ENCODE measurements at places on chromosomes 7 and 10. TPM values are rescaled to one million over a fixed set of nuclear protein-coding genes. Genes with fewer than 3 reads are reported as not detected.
A peak's percentile ranks its signal among the peaks of the same experiment; 100 is the strongest.

- no peak for DNase-seq
Measured at GRCh38 chr7:30814700-30815387, 43.6 kb downstream of the MINDY4 start.

DNA sequence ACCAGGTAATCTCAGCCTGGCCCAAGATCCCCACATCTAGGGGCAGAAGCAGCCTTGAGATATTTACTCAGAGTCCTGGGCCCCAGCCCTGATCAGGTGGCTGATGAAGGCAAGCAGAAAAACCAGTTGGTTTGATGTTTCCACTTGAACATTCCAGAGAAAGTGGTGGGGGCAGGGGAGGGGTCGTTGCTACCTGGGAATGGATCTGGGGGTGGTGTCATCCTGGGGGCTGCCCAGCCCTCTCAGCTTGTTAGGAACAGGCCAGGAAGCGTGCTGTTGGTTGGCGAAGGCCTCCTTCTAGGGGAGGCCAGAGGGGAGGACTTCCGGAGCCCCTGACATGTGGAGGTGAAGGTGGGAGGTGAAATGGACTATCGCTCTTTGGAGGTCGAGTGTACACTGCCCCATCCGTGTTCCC lies 3.7 kb upstream of the ABHD11 start:
- DNase-seq, result peak; percentile 64

GRCh38 chr10:1404323-1405260 lies 332.7 kb downstream of the ADARB2 start:
- no peak for DNase-seq

DNA sequence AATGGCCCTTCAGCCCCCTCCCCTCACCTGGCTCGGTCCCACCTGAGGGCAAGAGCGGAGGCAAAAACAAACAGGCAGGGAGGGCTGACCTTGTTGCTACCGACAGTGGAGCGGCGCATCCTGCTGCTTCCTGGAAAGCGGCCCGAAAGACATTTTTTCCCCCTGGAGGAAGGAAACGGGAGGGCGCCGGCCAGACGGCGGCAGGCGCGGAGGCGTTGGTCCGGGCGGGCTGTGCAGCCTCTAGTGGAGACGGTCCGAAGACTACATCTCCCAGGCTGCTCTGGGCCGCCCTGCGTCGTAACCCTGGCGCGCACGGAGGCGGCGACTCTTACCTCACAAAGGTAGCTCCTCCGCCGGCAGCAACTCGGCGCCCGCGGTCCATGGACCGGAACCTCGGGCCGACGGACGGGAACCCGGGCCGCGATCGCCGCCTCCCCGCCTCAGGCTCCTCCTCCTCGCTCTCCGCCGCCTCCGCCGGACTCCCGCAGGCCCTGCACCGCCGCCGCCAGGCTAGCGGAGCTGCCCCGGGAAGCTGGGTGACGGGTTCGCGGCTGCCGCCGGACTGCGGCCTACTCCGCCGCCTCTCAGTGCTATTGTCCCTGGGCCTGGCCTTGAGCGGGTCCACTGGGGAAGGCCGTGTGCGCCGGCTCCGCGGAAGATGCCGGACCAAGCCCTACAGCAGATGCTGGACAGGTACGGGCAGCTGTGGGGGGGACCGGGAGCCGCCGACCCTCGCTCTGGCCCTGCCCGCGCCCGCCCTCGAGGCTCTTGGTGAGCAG lies at the start of the genes CPEB3 and MARCHF5:
TSS of gene CPEB3 (minus strand) at position 242 of the 779 bp plus-strand sequence. CDS start 50,728 bp downstream, outside the sequence.
TSS of gene MARCHF5 (plus strand) at position 331 of the 779 bp plus-strand sequence. CDS start at position 659, 328 bp downstream.
- peak; percentile 94 for DNase-seq

DNA sequence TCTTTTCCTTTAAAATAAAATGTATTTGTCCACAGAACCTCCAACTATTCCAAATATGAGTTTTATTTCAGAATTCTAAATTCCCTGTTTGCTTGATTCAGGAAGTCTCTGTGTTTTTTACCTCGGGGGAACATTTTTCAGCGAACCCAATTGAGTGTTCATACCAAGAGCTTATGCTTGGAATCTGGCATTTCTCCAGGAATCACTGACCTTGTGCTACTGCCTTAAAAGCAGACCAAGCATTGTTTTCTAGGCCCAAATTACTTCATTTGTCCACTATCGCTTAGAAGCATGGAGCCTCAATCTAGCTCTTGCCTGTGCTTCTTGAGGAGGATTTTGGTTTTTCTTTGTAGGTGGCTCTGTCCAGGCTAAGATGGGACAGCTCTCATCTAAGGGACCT lies 59.4 kb downstream of the EBLN1 start:
- no peak for DNase-seq

Gene CAMK2G
- 28.0 TPM for total RNA-seq

Gene CDK14
- 29.8 TPM for total RNA-seq

DNA sequence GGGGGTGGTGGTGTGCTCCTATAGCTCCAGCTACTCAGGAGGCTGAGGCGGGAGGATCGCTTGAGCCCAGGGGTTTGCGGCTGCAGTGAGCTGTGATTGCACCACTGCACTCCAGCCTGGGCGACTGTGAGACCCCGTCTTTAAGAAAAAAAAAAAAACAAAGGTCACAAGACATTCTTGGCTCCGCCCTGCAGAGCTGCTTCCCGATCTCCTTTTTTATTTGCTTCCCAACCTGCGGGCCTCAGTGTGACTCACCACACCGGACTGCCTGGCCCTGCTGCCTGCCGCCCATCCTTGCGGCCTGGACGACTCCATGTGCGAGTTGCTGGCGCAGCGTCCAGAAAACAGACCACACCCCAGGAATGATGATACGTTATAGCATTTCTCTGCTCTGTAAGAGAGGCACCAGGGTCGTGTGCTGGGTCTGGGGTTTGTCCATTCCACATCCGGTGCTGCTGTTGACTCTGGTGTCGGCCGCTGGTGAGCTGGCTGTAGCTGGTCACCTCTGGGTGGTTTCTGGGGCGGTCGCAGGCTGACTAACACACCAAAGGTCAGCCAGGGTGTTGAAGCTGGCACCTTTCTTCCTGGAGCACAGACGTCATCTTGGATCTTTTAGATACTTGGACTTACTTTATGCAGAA lies 123.6 kb downstream of the TCF7L2 start:
- peak; percentile 62 for DNase-seq

DNA sequence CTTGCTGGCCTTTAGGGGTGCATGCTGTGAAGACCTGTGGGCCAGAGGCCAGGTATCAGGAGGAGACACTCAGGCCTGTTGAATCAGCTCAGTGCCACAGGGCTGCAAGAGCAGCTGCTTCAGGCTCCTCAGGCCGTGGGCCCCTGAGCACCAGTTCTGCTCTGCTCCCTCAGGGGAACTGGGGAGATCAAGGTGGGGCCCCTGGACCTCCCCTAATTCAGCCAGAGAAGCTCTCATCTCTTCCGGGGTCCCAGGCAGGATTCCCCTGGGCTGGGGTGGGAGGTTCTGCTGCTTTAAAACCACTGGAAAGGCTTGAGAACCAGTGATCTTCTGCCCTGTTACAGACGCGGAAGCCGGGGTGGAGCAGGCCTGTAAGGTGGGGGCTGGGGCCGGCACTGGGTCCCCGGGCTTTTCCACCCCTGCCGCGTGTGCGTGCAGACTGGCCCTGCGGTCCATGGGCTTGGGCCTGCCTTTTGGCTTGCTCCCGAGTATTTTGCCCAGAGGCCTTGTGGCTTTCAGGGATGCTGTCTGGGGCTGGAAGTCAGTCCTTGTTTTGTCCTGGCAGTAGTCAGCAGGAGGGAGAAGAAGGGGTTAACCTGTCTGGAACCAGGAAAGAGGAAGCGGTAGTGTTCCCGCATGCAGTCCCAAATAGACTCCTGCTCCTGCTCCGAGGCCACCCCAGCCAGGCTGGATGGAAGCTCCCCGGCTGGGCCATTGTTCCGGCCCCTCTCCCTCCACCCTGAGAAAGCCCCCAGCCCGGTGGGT lies 74.3 kb downstream of the LHPP start:
- no peak for DNase-seq

Gene GRM3
- total RNA-seq, result not detected

Gene UNC5B
- total RNA-seq, result 4.9 TPM

DNA sequence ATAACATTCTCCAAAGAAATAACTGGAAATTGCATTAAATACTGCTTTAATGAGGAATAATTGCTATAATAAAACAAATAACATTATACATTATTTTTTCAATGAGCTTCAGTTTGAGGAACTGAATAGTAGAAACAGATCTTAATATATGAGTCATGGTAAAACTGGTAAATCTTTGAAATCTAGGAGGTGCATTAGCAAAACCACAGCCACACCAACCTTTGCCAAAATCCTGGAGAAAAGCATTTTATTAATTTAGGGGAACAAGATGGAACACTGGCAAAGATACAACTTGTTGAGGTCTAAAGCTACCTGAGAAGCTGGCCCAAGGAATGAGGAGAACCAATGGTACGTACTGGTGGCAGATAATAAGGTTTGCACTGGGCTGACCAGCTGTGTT lies 5.4 kb upstream of the ASL start:
- DNase-seq, result no peak

Gene CHN2
- total RNA-seq, result 17.1 TPM

DNA sequence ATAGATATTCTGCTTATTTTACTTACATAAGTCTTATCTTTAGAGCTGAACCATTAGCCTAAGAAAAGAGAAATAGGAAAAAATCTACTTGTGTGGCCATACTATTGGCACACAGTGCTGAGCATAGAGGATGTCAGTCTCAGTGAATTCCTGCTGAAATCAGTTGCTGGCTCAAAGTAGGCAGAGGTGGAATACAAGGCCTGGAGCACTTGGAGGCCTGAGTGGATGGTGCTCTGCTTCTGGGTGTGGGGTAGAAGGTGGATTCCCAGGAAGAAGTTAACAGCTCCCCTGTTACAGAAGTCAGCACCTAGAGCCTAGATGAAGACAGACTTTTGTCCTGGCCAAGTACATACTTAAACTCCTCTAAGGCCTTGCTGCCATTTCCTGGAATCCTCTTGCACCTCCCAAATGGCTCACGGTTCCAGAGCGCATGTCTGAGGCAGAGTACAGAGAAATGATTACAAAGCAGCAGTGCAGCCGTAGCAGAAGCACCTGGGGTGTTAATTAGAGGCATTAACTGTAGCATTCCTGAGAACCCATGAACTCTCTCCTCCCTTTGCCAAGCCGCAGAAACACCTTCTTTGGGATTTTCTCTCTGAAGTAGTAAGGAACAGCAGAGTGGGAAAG lies 18.0 kb upstream of the XPNPEP1 start:
- DNase-seq, result no peak

GRCh38 chr10:19775296-19775695 lies 40.9 kb upstream of the PLXDC2 start:
- no peak for DNase-seq

GRCh38 chr10:48464871-48465736 lies 139.8 kb downstream of the ARHGAP22 start:
- peak; percentile 62 for DNase-seq

DNA sequence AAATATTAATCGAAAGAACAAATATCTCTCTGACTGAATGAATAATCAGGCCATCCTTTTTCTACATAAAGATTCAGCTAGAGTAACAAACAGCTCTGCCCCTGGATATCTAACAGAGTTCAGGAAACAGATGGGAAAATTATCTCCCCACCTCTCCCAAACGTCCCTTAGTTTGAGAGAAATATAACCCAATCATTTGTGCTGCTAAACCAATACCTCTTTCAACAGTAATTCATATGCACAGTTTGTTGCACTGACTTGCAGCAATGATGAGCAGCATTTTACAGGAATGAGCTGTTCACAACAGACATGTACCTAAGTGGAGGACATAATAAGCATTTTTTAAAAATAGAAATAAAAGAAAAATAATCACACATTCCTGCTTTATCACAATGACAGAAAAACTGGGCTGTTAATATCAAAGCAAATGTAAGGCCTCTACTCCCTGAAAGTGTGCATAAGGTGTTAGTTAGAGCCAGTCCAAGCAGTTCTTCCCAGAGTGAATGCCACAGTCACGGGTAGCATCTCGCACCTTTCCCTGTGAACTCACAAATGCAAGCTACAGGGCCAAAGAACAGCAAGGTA lies 2.3 kb downstream of the CREB3L2 start:
- no peak for DNase-seq

Gene TDRD1
- total RNA-seq, result 0.73 TPM
